ENCODE measurements at places on chromosomes 1 and 21.

DNA sequence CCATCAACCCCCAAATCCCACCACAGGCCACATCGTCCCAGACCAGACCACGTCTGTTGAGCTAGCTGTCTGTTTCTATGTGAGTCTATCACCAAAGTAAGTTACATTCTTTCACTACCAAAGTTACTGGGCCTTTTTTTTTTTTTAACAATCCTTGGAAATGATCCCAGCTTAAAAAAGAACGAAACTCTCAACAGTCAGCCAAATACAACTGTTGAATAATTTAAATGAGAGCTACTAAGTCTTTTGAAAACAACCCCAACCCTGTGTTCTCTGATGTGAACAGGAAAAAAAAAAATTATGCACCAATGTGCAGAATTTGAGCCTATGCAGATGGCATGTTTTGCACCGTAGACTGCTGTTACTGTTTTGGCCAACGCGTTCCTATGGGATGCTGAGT, 134.0 kb upstream of the ETS2 start:
- no peak for DNase-seq

GRCh38 chr1:54604051-54604450, 19.3 kb downstream of the FAM151A start:
- no peak for DNase-seq

- no peak for DNase-seq
Observed at GRCh38 chr1:233707153-233707879, 93.4 kb downstream of the KCNK1 start.

DNA sequence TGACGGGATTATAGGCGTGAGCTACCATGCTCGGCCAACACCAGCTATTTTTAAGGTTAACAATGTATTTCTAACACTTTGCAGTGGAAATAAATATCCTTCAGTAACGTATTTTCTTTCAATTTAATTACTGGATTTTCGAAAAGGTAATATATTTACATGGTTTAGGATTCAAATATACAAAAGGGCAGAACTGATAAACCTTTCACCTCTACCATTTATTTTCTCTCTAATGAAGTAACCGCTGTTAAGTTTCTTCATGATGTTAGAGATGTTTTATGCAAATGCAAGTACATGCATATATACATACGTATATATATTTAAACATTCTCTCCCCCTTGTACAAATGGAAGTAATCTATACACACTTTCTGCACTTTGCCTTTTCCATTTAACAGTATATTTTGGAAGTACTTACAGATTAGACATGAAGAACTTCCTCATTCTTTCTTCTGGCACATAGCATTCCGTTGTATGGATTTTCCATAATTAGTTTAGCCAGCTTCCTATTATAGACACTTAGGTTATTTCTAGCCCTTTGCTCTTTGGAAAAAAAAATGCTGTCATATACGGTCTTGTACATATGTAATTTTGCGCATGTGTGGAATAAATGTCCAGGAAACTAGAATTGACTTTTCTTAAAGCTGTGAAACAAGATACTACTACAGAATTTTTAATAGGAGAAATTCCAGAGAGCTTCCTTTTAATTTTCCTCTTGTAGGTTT, 14.9 kb upstream of the HJV start:
- DNase-seq, result no peak

GRCh38 chr21:38476385-38476784, 21.9 kb downstream of the ERG start:
- DNase-seq, result no peak
